ENCODE measurements at places on chromosomes 2 and 18.

DNA sequence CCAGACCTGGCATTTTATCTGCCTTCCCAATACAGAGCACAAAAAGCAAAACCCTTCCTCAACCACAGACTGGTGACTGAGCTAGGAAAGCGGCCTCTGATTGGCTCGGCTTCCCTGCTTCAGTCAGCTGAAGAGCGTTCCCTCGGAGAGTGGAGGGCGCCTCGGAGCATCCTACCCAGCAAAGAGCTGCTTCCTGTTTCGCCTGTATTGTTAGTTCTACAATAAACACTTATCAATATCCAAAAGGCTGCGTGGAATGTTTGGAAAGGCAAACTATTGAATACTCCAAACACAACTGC is 125.0 kb downstream of the CACNB4 start:
- no peak for DNase-seq

DNA sequence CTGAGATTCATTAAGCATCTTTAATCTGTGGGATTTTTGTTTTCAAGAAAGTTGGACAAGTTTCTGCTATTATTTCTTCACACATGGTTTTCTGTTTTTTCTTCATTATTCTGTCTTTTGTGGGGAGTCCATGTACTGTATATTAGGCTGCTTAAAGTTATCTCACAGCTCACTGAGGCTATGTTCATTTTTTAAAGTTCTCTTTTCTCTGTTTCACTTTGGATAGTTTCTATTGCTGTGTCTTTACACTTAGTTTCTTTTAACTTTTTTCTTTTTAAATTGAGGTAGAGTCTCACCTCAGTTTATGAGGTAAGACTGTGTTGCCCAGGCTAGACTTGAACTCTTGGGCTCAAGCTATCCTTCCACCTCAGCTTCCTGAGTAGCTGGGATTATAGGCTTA is 8.6 kb downstream of the OSBPL6 start:
- DNase-seq, result no peak

DNA sequence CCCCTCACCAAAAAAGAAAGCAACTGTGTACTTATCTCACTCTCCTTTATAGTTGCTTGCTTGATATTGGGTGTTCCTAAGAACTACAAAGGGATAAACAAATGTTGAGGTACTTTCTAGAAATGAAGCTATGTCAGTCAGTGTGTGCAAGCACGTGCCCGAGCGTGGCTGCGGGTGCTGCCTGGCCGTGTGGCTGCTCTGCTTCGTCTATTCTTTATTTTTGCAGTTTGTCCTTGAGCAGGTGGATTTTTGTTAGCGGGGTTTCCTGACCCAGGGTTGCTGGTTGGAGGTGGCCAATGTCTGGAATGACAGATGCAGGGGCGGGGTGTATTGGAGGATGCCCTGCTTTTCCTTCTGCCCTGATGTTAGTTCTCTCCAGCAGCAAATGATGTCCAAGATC is 62.6 kb downstream of the ACOXL start:
- DNase-seq, result no peak

GRCh38 chr2:8694737-8695136 is 12.9 kb downstream of the ID2 start:
- DNase-seq, result no peak

- DNase-seq, result no peak
These were observed 72.9 kb downstream of the GALNT14 start for GRCh38 chr2:31065356-31065755.

DNA sequence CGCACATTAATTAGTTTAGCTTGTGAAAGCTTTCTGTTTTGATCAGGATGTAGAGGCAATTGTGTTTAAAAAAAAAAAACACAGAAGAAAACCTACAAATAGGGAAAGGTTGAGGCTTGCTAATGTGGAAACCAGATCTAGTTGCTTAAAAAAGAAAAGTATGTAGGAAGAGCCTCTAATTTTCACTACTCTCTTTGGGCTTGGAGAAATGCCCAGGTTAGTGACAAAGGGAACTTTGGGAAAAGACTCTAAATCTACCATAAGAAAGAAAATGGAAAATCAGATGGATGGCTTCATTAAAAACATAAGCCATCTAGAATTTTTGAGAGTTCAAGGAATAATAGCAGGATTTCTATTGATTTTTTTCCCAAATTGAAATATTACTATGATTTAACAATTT is 47.3 kb upstream of the SLC38A11 start:
- DNase-seq, result no peak

DNA sequence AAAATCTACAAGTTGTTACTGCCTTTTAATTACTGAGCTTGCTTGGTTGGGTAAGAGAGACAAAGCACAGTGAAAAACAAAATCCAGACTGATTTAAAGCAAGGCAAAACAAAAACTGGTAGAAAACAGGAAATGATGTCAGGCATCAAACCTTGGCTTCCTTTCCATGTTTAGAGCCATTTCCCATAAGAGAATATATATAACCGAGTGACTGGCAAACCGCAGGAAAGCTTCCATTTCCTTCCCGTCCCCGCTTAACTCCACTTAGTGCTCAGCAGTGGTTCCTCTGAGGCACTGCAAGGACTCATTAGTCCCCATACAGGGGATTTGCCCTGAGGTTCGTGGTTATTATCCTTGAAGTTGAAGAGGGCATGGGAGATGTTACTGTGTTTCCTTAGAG is 446.3 kb downstream of the LPIN1 start:
- DNase-seq, result no peak

- DNase-seq, result no peak
These were observed 7.1 kb downstream of the PPP1R1C start for GRCh38 chr2:181992776-181993175.

GRCh38 chr2:152440460-152440859 is 105.5 kb downstream of the FMNL2 start:
- no peak for DNase-seq

DNA sequence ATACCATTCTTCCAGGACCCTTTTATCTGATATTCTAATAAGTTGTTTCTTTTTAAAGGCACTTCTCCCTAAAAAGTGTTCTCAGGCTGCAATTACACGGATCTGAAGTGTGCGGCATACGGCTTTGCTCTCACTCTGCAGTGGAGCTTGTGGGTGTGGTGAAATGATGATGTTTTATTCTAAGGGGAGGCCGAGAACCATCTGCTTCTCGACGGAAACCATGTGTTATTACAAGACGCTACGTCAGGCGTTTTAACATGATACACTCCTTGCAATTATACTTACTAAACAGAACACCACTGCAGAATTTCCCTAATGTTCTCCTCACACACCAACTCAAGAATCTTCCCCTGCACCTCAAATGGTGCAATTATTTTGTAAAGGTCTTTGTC is 34.9 kb upstream of the CTDP1 start:
- no peak for DNase-seq

GRCh38 chr2:150688016-150688415 is 200.5 kb upstream of the RND3 start:
- DNase-seq, result no peak

- no peak for DNase-seq
These were observed 123.7 kb downstream of the TFCP2L1 start for GRCh38 chr2:121161272-121161671.

DNA sequence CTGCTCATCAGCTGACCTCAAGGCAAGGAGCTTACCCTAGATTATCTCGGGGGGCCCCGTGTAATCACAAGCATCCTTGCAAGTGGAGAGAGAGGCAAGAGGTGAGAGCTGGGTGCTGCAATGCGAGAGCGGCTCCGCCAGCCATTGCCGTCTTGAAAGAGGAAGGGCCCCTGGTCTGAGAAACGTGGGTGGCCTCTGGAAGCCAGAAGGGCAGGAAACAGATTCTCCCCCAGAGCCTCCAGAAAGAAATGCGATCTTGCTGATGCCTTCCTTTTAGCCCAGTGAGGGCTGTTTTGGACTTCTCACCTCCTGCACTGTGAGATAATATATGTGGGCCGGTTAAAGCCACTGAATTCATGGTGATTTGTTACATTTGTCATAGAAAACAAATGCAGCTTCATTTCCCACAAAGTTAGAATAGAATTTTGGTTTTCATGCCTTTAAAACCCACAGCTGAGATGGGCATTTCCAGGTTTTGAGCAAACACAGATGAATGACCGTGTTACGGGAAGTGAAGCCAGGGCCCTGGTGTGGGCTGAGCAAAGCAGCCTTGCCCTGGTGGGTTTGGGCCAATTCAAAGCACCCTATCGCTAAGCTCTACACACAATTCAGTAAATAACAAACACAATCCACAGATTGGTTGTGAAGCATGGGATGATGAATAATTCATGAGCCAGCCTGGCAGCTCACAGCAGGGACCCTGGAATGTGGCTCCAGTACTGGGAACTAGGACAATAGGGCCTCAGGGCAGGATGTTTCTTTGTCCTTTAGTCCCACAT is 319.9 kb upstream of the HS6ST1 start:
- DNase-seq, result no peak

DNA sequence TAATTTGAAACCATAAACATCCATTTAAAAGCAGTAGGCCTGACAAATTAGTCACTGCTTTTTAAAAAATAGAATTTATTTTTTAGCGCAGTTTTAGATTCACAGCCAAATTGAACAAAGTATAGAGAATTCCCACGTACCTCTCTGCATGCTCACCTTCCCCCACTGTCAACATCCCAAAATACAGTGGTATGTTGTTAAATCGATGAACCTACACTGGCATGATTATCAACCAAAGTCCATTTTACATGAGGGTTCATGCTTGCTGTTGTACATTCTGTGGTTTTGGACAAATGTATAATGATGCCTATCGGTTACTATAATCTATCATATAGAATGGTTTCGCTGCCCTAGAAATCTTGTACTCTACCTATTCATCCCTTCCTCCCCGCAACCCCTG is 5.6 kb upstream of the ELOA2 start:
- no peak for DNase-seq

DNA sequence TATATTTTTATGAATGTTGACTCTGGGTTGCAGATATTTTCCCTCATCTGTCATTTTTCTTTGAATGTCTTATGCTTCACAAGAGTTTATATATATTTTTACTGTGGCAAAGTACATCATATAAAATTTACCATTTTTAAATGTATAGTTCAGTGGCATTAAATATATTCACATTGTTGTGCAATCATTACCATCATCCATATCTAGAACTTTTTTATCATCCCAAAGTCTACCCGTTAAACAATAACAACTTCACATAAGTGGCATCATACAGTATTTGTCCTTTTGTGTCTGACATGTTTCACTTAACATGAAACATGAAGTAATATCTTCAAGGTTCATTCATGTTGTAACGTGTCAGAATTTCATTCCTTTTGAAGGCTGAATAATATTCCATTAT is 24.5 kb downstream of the RAB3GAP1 start:
- no peak for DNase-seq

DNA sequence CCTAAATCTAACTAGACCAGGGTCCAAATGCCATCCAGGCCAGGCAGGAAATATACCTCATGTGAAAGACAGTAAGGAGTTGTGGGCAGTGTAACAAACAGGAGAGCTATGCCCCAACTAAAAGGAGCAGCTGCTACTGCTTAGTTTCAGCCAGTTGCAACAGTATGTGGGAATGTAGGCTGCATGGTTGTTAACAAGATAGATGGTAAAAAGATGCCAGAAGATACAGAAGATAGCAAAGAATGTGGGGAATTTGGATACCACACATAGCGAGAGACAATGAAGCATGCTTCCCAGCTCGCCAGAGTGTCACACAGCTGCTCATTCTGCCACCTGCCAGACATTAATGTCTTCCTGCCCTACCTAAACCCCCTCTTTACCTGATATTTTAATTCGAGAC is 39.4 kb upstream of the CYBRD1 start:
- DNase-seq, result no peak

GRCh38 chr2:124248386-124248785 is 223.3 kb downstream of the CNTNAP5 start:
- DNase-seq, result no peak

DNA sequence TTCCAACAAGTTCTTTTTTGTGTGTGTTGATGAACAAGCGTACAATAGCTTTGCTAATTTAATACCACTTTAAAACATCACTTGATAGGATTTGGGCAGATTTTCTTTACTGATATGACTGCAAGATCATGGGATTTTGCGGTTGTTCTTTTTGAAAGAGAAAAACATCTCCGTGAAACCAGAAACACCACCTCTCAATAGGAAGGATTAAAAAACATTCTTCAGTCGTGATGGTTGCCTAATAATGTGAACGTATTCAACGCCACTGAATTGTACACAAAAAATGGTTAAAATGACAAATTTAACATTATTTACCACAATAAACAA is 19.3 kb downstream of the RBMS1 start:
- DNase-seq, result no peak

- DNase-seq, result no peak
These were observed 1021.3 kb upstream of the GYPC start for GRCh38 chr2:125634662-125635061.

DNA sequence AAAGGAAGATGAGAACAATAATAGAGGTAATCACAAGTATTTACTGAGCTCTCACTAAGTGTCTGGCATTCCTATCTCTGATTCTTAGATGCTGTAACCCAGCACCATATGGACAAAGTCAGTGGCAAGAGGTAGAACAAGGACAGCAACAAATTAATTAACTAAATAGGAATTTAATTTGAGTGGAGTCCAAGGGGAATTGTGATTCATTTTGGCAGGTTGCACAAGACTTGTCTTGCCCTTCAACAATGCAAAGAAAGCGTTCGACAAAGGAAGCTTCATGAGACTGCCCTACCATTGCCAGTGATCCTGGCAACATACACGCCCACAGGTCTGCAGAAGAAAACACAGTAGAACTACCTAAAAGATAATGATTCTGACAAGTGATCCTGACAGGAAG is 221.6 kb downstream of the RBM43 start:
- DNase-seq, result no peak

- DNase-seq, result no peak
These were observed 88.7 kb upstream of the CXCR4 start for GRCh38 chr2:136206613-136207012.

GRCh38 chr18:62128157-62128556 is 58.7 kb downstream of the PIGN start:
- no peak for DNase-seq

DNA sequence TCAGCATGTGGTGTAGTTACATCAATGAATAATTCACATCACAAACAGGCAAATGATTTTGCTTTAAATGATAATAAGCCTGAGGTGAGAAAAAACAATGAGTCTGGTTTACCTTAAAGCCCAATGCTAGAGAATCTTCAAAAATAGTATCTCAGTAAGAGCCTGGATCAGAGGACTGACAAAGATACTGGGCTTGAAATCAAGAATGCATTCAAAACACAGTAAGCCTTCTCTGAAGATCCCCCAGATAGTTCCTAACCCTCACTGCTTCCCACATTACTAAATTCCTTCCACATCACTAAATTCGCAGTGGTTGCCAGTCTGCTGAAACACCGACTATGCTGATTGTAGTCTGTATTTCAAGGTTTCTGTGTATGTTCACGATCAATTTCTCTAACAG is 514.9 kb downstream of the SUCLG1 start:
- DNase-seq, result no peak

DNA sequence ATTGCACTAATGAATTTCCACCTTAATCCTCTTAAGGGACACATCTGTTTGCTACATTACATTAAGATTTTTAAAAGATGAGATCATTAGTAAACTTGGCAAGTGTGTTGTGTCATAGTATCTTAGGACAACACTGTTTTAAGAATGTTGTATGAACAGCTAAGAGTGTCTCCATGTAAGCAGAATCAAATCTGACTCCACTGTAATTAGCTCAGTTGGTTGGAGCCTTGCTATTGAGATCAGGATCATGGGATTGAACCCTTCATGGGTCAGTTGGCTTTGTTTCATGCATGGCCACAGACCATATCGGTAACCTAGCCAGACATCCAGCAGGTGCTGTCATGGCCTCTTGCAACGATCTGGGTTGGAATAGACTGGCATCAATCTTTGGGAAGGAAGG is 5.2 kb downstream of the FHOD3 start:
- DNase-seq, result no peak

- no peak for DNase-seq
These were observed 200.6 kb upstream of the RBMS1 start for GRCh38 chr2:160694221-160694620.

- DNase-seq, result no peak
These were observed 89.2 kb downstream of the ZBTB7C start for GRCh38 chr18:48319801-48320638.

Data from GM12891 (cell line).